ENCODE measurements at places on chromosomes 7 and 10. TPM values are rescaled to one million over a fixed set of nuclear protein-coding genes. Genes with fewer than 3 reads are reported as not detected.

- DNase-seq = no peak
Observed at GRCh38 chr7:116226664-116227063, 16.3 kb downstream of the TES start.

- DNase-seq = no peak
Observed at GRCh38 chr10:133088956-133089800, 1.5 kb downstream of the ADGRA1 start.

GRCh38 chr10:96695366-96695765 is 24.9 kb downstream of the PIK3AP1 start:
- DNase-seq = no peak

DNA sequence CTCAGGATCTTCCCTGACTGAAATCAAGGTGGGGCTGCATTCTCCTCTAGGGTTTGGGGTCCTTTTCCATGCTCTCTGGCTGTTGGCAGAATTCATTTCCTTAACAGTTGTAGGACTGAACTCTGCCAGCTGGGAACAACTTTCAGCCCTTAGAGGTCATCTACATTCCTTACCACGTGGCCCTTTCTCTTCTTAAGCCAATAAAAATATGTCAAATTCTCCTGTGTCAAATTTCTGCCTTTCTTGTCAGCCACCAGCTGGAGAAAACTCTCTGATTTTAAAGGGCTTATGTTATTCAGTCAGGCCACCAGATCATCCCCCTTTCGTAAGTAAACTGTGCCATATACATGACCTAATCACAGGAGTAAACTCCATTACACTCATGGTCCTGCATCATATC is 95.3 kb upstream of the IL6 start:
- DNase-seq = no peak

GRCh38 chr7:80732630-80733029 is 94.2 kb downstream of the CD36 start:
- DNase-seq = no peak

DNA sequence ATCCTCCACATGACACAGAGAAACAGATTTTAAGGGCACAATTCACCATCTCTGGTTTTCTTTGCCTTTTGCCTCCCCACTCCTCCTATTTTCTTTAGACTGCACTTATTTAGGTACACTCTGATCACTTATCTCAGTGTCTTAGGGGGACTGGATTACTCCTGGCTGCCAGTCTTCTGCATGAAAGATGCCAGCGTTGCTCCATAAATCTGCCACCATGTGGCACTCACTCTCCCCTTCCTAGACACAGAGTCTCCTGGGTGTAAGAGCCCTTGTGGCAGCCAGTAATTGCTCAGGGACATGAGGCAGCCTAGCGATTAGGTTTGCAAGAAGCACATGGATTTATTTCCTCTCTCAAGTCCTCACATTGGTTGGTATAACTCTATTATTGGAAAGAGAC is 34.5 kb upstream of the RBM20 start:
- DNase-seq = no peak

- no peak for DNase-seq
Observed at GRCh38 chr7:79531116-79531515, 77.6 kb upstream of the MAGI2 start.

DNA sequence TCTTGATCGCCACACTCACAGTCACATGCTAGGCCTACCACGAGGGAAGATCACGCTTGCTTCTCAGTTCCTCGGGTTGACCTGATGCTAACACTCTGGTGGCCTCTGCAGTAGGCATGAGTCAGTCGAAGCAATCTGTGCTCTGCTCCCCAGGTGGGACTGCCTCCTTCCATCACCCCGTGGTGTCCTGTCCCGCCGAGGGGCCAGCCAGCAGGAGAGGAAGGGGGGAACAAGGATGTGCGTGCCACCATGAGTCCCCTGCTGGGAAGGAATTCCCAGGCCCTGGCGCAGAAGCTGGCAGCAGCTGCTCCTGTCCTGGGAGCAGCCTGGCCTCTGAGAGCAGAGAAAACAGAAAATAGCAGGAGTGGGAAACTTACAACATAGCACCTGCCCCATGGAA is 695.0 kb upstream of the NRP1 start:
- no peak for DNase-seq

DNA sequence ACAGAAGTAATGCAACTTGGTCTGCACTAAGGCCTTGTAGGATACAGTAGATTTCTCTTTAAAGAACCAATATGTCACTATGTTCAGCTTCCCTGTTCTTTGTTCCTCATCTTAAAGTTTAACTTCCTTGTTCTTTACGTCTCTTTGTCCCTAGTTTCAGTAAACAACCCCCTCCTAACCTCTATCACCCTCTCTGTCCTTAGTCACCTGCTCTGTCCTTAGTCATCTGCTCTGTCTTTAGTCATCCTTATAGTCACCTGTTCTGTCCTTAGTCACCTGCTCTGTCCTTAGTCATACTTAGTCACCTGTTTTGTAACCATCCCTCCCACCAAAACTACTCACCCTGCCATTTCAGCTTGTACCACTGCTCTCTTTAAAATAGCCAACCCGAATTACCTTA is 144.6 kb upstream of the TMEM106B start:
- DNase-seq = no peak

DNA sequence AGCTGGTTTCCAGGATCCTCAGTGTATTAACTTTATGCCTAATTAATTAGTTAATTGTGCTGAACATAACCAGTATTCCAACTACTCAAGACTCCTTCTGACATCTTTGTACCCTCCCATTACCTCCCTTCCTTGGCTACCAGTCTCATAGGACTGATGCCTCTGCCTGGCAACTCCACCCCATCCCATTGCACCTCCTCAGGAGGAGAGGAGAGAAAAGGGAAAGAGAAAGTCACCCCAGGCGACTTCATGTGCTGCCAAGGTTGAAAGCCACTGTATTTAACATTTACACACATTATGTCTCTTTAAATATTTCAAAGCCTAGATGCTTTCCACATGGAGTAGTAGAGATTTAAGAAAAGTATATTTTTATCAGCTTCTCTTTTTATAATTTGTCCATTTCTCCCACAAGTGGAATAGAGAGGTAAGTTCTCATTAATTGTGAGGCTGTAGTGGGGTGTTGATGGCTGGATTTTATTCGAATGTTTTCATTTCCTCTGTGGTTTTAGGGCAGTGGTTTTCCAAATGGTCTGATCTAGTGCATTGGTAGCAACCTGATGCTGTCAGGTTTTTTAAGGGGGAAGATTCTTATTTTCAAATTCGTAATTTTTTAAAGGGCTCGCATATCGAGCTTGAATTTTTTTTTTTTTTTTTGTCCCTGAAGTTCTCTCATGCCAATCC is 148.0 kb downstream of the BICC1 start:
- DNase-seq = no peak

DNA sequence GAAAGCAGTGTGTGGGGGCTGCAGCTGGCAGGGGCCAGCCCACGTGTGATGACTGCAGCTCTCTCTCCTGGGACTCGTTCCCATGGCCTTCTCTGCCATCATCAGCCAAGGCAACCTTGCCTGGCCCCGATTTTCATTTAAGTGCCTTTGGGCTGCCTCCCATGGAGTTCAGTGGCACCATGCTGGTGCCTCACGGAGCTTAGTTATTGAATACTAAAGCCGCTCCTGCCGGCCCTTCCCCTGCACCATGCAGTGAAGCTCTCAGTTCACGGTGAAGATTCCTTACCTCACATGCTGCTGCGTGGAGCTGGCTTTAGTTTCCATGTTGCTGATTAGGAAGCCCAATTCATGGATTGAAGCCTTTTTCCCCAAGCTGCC is 141.5 kb upstream of the EEPD1 start:
- no peak for DNase-seq

COX19 gene
- total RNA-seq = 43.2 TPM

A1CF gene
- not detected for total RNA-seq

Data from T-helper 17 cell (primary cell).